GM23338 (cell line): ENCODE measurements at places on chromosomes 16 and 17.

- peak overlapping the region; percentile 87 for H3K27ac ChIP-seq
- H3K4me1 ChIP-seq, result peaks cover 69% of the 10 kb centered on the region
- no peaks in the 10 kb centered on the region for H3K36me3 ChIP-seq
- peak; percentile 89 for DNase-seq
- peak overlapping the region; percentile 85 for H3K4me3 ChIP-seq
Measured at GRCh38 chr17:76132574-76133338, 8.3 kb downstream of the FOXJ1 start.

GRCh38 chr16:73289232-73289631 is 241.3 kb upstream of the ZFHX3 start:
- H3K4me1 ChIP-seq, result peaks cover 4% of the 10 kb centered on the region; the same call in 1 of the 2 replicates
- DNase-seq, result no peak
- H3K36me3 ChIP-seq, result no peaks in the 10 kb centered on the region
- H3K27ac ChIP-seq, result no peak overlapping the region
- no peaks in the 10 kb centered on the region for H3K27me3 ChIP-seq

GRCh38 chr16:82042846-82043245 is 7.8 kb downstream of the HSD17B2 start:
- H3K36me3 ChIP-seq, result no peaks in the 10 kb centered on the region
- no peak overlapping the region for H3K4me3 ChIP-seq
- no peaks in the 10 kb centered on the region for H3K27me3 ChIP-seq
- H3K4me1 ChIP-seq, result no peaks in the 10 kb centered on the region
- H3K27ac ChIP-seq, result no peak overlapping the region

- H3K4me3 ChIP-seq, result no peak overlapping the region
- no peaks in the 10 kb centered on the region for H3K4me1 ChIP-seq
- no peak for DNase-seq
- H3K27ac ChIP-seq, result no peak overlapping the region
- H3K27me3 ChIP-seq, result no peaks in the 10 kb centered on the region
- H3K36me3 ChIP-seq, result no peaks in the 10 kb centered on the region
Measured at GRCh38 chr16:31363721-31364120, 8.7 kb downstream of the ITGAX start.
